Progenitor cell of endocrine pancreas (in vitro differentiated cells): ENCODE measurements at places on chromosomes 6 and 20. TPM values are rescaled to one million over a fixed set of nuclear protein-coding genes. Genes with fewer than 3 reads are reported as not detected.

DNA sequence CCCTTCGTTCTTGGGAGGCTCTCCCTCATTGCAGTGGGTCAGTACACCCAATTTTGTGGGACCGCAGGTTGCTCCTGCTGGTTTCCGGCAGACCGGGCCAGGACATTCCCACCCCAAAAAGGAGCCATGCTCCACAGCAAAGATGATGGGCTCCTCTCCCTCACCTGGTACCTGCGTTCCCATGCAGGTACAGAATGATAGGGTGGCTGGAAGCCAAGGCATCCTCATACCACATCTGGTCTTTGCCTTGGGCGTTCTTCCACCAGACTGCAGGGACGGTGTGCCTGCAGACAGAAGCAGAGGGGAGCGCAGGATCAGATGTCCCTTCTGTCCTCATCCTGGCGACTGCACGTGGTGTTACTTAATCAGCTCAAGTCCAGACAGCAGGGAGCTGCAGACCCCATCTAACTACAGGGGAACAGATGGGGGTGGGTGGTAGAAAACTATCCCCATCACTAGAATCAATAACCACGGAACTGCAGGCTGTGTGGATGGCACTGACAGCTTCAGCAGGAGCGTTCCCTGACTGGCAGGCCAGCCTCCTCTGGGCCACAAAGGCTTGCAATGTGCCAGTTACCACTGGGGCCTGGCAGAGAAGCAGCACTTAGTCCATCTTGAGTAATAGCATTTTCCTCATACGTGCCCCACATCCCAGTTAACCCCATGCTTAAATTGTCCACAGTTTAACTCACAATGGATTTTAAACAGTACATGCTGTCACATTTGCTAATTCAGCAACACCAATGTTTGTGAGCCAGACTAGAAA lies 70.4 kb downstream of the ABHD12 start:
- no peaks in the 10 kb centered on the region for H3K4me1 ChIP-seq
- no peak overlapping the region for H3K4me3 ChIP-seq
- peaks cover 9% of the 10 kb centered on the region for H3K36me3 ChIP-seq
- no peak for DNase-seq
- no peaks in the 10 kb centered on the region for H3K27me3 ChIP-seq

DNA sequence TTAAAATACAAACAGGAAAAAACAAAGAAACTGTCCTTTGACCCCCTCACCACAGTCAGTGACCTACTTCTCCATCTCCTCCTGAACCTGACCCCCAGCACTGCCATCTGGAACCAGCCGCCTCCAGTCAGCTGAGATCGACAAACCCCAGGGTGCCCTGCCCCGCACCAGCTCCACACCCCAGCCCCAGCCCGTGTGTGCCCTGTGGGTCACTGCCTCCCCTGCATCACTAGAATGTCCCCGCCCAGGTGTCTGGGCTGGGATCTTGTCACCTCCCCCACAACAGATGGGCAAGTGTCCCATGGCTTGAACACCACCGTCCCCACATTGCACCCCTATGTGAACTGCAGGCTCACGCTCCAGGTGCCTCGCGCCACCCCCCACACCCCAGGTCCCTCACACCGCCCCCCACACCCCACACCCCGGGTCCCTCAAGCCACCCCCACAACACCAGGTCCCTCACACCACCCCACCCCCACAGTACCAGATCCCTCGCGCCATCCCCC lies 13.3 kb downstream of the TAF4 start:
- no peak for DNase-seq
- peaks cover 5% of the 10 kb centered on the region for H3K4me1 ChIP-seq
- peaks cover 3% of the 10 kb centered on the region for H3K36me3 ChIP-seq
- H3K4me3 ChIP-seq: no peak overlapping the region
- no peaks in the 10 kb centered on the region for H3K27me3 ChIP-seq

DNA sequence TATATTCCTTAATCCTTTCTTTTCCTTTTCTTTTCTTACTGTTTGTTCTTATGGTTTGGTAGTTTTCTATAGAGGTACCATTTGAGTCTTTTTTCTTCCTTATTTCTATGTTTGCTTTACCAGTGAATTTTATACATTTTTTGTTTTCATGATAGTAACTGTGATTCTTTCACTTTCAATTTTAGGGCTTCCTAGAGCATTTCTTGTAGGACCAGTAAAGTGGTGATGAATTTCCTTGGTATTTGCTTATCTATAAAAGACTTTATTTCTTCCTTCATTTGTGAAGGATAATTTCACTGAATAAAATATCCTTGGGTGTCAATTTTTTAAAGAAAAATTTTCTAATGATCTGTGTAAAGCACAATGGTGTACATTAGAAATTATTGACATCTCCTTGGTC lies 637.4 kb downstream of the CD109 start:
- DNase-seq: no peak
- H3K4me1 ChIP-seq: no peaks in the 10 kb centered on the region
- H3K36me3 ChIP-seq: no peaks in the 10 kb centered on the region
- H3K27me3 ChIP-seq: no peaks in the 10 kb centered on the region
- no peak overlapping the region for H3K4me3 ChIP-seq

DNA sequence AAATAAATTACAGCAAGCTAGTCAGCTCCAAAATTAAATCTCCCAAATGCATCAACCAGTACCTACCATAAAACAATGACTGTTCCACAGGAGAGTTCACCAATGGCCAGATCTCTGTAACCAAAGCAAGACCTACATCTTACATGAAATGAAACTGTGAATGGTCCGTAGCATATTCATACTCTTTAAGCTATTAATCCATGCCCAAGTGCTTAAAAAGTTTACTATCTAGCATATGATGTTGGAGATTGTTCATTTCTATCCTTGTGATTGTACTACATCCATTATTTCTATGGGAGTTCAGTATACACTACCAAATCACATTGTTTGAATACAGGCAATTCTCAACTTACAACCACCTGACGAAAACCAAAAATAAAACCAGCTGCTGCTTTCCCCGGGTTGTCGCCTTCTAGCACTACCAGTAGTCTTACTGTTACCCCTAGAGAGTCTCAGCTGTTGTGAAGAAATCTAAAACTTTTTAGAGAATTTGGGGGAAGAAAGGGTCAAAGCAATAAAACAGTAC lies 38.0 kb downstream of the HIVEP2 start:
- H3K27ac ChIP-seq: no peak overlapping the region
- H3K4me1 ChIP-seq: peaks cover 18% of the 10 kb centered on the region

- peaks cover 15% of the 10 kb centered on the region for H3K4me1 ChIP-seq
- peaks cover 4% of the 10 kb centered on the region for H3K27me3 ChIP-seq
- no peaks in the 10 kb centered on the region for H3K36me3 ChIP-seq
- H3K4me3 ChIP-seq: no peak overlapping the region
- DNase-seq: no peak
These were observed 21.5 kb upstream of the CHD6 start for GRCh38 chr20:41639630-41640029.

DNA sequence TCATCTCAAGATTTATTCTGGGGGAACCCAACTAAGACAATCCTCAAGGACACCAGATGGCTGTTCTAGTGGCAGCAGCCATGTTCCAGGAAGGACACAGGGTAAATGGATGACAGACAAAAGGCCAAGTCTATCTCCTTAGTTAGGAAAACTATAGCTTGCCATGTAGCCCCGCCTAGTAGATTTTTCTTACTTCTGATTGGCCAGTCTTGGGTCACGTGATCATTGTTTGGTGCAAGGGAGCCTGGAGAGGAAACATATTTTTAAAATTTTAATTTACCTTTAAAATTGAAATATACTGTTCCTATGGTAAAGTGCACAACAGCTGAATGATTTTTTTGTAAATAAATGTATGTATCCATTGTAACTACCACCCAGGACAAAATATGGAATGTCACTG lies 4.4 kb upstream of the KCNS1 start:
- H3K27ac ChIP-seq: no peak overlapping the region
- peaks cover 4% of the 10 kb centered on the region for H3K4me1 ChIP-seq

DNA sequence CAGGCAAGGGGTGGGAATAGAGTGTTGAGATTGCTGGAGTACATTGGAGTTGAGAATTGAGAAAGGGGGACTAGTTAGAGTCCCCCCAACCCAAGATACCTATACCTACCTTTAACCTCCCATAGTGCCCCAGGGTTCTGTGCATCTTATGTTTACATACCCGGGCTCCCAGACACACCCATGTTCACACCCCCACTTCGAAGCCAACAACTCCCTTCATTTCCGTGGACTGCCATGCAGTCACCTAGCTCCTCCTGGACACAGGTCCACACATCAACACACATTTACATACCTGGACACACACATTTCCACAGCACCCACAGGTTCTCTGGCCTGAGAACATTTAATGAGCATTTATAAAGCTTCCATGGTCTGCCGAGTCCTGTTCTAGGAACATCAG lies 5.1 kb downstream of the TMEM63B start:
- H3K36me3 ChIP-seq: peaks cover 6% of the 10 kb centered on the region
- DNase-seq: no peak
- peaks cover 13% of the 10 kb centered on the region for H3K4me1 ChIP-seq
- no peak overlapping the region for H3K27ac ChIP-seq
- H3K27me3 ChIP-seq: no peaks in the 10 kb centered on the region

- H3K36me3 ChIP-seq: no peaks in the 10 kb centered on the region
- H3K4me3 ChIP-seq: no peak overlapping the region
- H3K4me1 ChIP-seq: peaks cover 14% of the 10 kb centered on the region
- H3K27ac ChIP-seq: no peak overlapping the region
- DNase-seq: no peak
- H3K27me3 ChIP-seq: peaks cover 27% of the 10 kb centered on the region
These were observed 4.5 kb downstream of the PHACTR3 start for GRCh38 chr20:59608871-59609270.

DNA sequence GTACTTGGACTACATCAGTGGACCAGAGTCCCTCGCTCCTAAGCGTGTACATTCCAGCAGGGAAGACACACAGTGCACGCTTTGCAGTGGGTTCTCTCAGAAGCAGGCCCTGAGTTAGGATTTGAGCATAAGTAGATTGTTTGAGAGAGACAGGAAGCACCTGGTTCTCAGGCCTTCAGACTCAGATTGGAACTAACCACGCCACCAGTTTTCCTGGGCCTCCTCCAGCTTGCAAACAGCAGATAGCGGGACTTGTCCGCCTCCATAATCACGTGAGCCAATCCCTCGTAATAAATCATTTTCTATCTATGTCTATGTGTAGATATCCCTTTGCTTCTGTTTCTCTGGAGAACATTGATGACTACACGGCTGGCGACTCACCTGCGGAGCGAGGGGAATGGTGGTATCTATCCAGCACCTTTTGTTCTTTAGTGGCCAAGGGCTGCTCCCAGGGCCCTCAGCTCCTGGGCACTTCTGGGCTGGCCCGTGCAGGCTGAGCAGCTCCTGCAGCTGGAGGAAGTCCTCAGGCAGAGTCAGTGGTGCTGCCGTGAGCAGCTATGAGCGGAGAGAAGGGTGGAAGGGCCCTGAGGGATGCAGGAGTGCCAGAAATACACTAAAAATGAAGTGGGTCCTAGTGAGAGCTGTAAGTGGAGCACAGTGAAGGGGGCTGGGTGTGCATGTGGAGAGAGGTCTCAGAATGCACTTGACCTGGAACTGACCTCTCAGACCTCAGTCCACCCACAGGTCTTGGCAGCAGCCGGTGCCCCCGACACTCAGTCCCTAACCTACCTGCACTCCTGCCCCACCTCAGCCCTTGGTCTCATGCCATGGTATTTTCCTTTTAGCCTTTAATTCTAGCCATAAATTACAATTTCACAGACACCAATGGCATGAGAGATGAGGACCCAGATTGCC lies 76.9 kb downstream of the STK35 start:
- H3K27me3 ChIP-seq: peaks cover 6% of the 10 kb centered on the region
- H3K27ac ChIP-seq: no peak overlapping the region
- DNase-seq: no peak
- H3K4me1 ChIP-seq: peaks cover 2% of the 10 kb centered on the region
- H3K4me3 ChIP-seq: no peak overlapping the region

GRCh38 chr6:134372603-134373281 lies 54.8 kb upstream of the SGK1 start:
- H3K36me3 ChIP-seq: no peaks in the 10 kb centered on the region
- DNase-seq: no peak
- H3K4me3 ChIP-seq: no peak overlapping the region
- no peaks in the 10 kb centered on the region for H3K27me3 ChIP-seq
- H3K4me1 ChIP-seq: peaks cover 8% of the 10 kb centered on the region

GRCh38 chr6:148388521-148388920 lies 45.9 kb downstream of the SASH1 start:
- peak overlapping the region; percentile 58 for H3K27ac ChIP-seq
- no peak for DNase-seq
- H3K4me3 ChIP-seq: no peak overlapping the region
- H3K4me1 ChIP-seq: peaks cover 2% of the 10 kb centered on the region
- H3K36me3 ChIP-seq: peaks cover 11% of the 10 kb centered on the region

DNA sequence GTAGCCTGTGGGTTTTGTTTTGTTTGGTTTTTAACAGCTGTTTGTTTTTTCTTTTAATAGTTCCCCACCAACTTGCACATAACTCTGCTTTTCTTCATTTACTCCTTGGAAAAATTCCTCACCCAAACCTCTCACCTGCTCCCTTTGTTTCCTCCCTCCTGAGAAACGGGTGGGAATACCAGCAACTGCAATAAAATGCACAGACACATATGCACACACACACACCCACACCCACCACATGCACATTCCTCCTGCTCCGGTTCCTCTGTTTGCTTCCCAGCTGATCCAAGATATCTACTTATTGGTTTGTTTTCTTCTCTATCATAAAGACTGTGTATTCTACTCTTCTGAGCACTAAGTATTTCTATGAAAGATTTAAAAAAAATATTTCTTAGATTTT lies 161.1 kb upstream of the EPHA7 start:
- DNase-seq: no peak
- H3K4me3 ChIP-seq: no peak overlapping the region
- H3K4me1 ChIP-seq: peaks cover 2% of the 10 kb centered on the region
- no peak overlapping the region for H3K27ac ChIP-seq
- no peaks in the 10 kb centered on the region for H3K27me3 ChIP-seq

- no peaks in the 10 kb centered on the region for H3K36me3 ChIP-seq
- H3K4me1 ChIP-seq: peaks cover 4% of the 10 kb centered on the region
- DNase-seq: no peak
- H3K27ac ChIP-seq: no peak overlapping the region
These were observed 37.9 kb downstream of the SUN5 start for GRCh38 chr20:32966382-32966781.

DNA sequence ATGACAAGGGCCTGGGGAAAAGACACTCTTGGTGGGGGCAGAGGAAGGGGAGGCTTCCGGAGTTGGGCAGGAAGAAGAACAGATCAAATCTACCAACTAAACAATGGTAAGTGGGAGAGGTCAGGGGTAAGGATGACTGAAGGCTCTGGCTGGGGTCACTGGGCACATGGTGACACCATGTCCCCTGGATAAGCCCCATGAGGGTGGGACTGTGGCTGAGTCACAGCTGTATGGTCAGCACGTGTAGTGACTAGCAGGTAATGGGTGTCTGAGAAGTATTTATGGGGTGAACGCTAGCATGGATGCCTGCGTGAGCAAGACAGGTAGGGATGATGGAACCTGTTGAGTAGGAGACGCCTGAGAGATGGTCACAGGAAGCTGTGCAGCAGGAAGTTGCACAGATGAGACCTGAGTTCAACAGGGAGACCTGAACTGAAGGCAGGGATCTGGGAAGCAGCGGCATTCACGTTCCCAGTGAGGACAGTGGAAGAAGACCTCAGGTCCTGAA lies 64.5 kb upstream of the SNX9 start:
- no peak overlapping the region for H3K27ac ChIP-seq
- no peak overlapping the region for H3K4me3 ChIP-seq
- H3K27me3 ChIP-seq: peaks cover 21% of the 10 kb centered on the region
- H3K36me3 ChIP-seq: no peaks in the 10 kb centered on the region

HDGFL1 gene
- not detected in 2 replicates for total RNA-seq

MMP24 gene
- 3.4 TPM in 2 replicates for total RNA-seq

HAO1 gene
- total RNA-seq: not detected in 2 replicates

C20orf204 gene
- 3.3 and 3.4 TPM in 2 replicates for total RNA-seq

ARMH2 gene
- not detected in 2 replicates for total RNA-seq

LHFPL5 gene
- not detected in 2 replicates for total RNA-seq

OTOR gene
- not detected in 2 replicates for total RNA-seq

MLN gene
- total RNA-seq: not detected in 2 replicates

MCCD1 gene
- total RNA-seq: not detected in 2 replicates

HLA-DQB1 gene
- total RNA-seq: 6.1 TPM in 2 replicates

SLC22A3 gene
- 1.7 and 2.3 TPM in 2 replicates for total RNA-seq
